ENCODE measurements at places on chromosomes 1 and 21.

DNA sequence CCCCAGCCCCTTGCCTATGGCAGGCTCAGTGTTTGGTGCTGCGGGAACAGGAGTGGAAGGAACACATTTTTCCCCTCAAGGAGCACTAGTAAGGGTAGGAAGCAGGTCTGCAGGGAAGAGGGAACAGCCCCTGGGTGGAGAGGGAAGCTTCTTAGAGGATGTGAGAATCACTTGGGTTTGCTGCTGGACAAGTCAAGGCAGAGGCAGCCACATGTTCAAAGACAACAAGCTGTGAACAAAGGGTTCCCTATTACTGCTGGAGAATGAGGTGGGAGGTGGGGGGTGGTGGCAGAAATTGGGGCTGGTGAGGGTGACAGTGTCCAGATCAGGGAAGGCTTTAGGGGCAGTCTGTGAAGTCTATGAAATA is 24.8 kb upstream of the CITED4 start:
- DNase-seq = no peak

DNA sequence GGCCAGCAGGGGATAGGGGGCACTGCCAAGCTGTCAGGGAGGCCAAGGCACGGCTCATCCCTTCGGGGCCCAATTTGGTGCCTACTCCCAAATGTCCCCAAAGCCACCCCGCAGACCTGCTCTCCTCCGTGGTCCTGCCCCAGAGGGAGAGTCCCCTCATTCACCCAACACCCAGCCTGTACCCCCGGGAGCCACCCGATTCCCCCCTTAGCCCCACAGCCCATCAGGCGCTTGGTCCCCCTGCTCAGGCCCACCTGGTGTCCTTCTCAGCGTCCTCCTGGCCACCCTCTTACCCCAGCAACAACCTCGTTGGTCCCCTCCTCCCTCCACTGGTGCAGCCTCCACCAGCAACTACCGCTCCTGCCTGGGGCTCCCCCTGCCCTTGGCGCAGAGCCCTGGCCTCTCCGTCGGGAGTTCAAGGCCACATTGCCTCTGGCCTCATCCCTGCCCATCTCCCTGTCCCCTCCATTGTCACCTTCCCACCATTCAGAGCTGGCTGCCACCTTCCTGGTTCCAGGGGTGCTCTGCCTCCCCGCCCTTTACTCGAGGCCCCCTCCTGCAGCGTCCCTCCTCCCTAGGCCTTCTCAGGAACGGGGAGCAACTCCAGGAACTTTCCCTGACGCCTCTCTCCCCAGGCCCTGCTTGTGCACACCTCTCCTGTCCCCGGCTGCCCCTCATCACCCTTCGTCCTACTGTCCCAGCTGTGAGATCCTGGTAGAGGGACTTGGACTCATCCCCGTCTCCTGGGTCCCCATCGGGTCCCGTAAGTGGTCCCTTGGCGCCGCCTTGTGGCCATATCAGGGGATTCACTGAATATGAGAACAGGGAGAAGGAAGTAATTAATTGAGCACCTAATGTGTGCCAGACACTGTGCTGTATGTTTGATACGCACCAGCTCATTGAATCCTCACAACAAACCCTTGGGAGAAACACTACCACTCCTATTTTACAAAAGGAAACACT is 73.9 kb downstream of the RAP1GAP start:
- DNase-seq = no peak

DNA sequence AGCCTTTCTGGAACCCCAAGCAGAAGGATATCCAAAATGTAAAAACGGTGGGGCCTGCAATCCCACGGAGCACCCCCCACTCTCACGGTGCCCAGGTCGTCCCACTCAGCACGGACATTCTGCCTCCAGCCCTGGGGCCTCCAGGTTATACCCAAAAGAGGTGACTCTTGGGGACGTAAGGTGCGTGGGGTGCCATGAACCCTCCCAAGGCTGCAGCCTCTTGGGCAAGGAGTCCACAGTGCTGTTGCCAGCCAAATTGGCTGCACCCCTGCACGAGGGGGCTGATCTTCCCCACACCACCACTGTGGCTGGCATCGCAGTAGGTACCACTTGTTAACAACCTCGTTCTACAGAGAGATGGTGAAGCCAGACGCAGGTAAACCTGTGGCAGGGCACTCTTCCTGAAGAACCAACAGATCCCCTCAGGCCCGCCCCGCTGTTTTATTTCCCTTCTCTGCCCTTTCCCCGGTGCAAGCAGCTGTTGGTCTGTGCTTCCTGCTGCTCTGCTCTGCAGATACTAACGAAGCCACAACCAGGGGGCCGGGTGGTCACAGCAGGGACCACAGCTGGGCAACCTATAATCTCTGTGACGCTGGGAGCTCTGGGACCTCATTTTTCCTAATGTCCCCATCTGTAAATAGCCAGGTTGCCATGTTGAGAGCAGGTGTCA is 8.7 kb downstream of the TFF3 start:
- no peak for DNase-seq

DNA sequence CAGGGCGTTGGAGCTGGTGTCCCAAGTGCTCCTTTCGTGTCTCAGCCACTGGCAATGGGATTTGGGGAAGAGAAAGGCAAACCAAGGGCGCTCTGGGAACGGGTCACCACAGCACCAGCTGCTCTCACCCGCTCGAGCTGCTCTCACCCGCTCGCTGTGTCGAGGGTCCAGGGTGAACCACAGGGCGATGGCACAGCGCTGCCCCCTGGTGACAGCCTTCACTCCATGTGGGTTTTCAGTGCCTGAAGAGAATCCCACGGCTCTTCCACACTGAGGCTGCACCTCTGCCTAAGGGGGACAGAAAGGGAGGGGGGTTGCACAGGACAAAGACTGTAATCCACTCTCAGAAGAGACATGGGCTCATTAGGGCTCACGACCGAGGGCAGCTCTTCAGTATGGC is 7.1 kb upstream of the CLDN19 start:
- peak; percentile 27 for DNase-seq

- no peak for DNase-seq
These were observed 1.9 kb downstream of the PLA2G2F start for GRCh38 chr1:20141001-20141400.

GRCh38 chr1:220994671-220995070 is 115.4 kb downstream of the HLX start:
- no peak for DNase-seq

- no peak for DNase-seq
These were observed 400.7 kb upstream of the DAB1 start for GRCh38 chr1:57824535-57824934.

DNA sequence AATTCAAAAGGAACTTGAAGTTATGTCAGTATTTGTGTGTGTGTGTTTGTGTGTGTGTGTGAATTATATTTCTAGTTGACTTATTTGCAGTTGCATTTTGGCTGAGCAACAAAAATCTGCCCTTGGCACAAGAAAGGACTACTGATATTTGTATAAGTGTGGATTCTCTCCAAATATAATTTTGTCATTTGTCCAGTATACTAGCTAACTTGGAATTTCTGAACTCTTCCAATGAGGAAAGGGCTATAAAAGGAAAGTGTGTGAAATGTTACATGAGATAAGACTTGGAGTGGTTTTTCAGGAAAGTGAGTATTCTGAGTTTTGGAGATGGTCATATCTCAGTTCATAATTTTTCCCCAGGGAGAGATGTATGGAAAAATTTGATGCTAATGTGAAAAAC is 1384.1 kb upstream of the B3GALT2 start:
- DNase-seq = no peak

GRCh38 chr21:46223217-46223616 is 5.4 kb downstream of the LSS start:
- no peak for DNase-seq

DNA sequence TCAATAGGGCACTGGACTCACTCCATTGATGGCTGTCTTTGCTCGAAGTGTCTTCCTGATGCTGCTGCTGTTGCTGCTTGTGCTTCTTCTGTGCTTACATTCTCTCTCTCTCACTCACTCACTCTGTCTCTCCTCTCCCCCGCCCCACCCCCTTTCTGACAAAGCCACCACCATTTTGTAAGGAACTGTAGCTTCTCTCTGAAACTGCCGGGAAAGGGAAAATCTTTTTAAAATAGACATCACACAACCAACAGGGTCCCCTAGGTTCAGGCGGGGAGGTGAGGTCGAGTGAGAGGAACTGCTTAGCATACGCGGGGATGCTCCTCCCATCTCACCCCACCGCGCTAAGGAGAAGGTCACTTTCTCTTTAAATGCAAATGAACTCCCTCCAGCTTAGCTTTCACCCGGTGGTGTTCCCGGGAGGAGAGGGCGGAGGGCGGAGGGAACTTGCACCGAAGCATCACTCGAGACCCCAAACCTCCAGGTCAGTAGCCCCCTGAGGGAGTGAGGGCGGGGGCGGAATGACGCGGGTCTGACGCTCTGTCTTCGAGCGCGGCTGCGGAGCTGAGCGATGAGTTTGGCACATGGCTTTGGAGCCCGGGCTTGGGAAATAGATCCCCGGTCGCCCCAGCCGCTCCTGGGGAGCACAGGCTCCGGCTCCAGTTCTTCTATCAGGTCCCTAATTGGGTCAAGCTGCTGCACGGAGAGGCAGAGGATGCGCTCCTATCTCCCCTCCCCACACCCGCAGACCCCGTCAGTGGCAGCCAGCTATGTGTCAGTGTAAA is at the start of gene CCDC28B:
CCDC28B (plus strand) TSS at position 370 of the 785 bp plus-strand sequence. CDS start 1,341 bp downstream, outside the sequence.
- DNase-seq = peak; percentile 41

DNA sequence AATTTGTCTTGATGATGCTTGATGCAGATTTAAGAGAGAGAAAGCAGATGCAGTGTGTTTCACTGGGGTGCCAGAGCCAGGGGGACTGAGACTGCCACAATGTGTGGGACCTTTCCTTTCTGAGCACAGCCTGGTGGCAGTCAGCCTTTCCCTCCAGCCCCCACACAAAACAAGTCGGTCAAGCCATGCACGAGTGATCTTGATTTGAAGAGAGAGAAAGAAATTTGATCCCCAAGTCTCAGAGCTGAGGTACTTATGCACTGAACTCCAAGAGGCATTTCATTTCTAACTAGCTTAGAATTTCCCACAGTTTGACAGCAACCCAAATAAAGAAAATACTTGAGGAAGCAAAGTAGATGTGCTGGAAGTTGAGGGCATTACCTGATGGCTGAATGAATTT is 193.8 kb downstream of the ST6GALNAC3 start:
- DNase-seq = no peak

DNA sequence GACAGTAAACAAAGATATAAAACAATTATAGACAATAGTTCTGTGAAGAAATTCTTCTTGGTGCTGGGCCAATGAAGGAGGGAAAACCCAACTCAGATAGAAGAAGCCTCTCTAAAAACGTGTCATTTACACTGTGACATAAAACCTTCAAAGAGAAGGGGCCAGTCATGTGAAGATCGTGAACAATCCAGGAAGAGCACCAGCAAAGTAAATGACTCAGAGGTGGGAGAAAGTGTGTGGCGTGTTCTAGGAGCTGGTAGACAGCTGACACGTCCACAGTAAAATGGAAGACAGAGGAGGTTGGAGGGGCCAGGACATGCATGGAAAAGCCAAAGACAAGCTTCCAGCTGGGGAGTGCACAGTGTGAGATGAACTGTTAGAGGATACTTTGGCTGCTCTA is 143.6 kb downstream of the VAV3 start:
- no peak for DNase-seq

DNA sequence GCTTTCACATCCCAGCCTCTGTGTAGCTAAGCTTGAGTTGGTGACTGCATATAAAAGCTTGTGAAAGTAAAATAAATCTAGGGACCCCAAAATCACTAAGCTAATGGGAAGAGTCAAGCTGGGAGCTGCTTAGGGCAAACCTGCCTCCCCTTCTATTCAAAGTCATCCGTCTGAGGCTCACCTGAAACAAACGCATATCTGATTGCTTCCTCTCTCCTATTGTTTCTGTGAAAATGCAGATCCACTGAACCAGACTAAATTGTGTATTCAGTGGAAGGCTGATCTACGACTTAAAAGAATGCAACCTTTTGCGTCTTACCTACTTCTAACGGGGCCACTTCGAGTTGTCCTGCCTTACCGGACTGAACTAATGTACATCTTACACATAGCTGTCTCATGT is 70.3 kb downstream of the LTN1 start:
- DNase-seq = no peak

DNA sequence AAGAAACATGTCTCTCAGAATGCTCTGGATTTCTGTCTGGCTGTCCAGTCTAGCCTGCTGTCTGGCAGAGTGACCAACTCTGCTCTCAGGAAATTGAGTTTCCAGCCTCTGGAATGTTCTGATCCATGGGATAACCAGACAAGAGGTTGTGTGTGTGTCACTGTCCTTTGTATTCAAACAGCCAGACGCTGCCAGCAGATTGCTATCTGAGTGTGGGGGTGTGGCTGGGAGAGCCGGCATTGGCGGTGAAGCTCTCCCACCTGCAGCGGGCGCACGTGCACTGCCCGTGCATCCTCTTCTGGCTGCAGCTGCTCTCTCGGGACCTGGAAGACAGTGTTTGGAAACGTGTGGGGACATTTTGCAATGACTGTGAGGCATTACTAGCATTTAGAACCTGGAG is 26.1 kb downstream of the PKP1 start:
- DNase-seq = no peak

DNA sequence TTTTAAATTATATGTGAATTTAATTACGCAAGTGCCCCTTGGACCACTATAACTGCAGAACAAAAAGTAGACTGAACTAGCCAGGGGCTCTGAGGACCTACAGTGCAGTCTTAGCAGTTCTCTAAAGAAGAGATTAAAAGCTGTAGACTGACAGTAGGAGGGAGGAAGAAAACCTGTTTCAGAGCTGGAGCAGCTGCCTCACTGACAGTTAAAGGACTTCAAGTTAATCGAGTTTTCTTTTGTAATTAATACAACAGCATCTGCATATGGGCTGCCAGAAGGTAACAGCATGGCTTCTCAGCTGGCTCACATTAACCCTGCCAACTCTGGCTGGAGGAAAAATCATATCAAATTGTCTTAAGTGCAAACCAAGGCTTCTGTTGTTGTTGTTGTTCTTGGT is 19.9 kb downstream of the DSTYK start:
- DNase-seq = no peak

- DNase-seq = no peak
These were observed 93.4 kb downstream of the PRDM16 start for GRCh38 chr1:3162322-3162882.

GRCh38 chr1:39387452-39387851 is 104.0 kb upstream of the BMP8A start:
- no peak for DNase-seq

- no peak for DNase-seq
These were observed 67.0 kb downstream of the XCL2 start for GRCh38 chr1:168476588-168477385.

GRCh38 chr1:85756864-85757263 is 48.6 kb upstream of the ZNHIT6 start:
- DNase-seq = no peak

DNA sequence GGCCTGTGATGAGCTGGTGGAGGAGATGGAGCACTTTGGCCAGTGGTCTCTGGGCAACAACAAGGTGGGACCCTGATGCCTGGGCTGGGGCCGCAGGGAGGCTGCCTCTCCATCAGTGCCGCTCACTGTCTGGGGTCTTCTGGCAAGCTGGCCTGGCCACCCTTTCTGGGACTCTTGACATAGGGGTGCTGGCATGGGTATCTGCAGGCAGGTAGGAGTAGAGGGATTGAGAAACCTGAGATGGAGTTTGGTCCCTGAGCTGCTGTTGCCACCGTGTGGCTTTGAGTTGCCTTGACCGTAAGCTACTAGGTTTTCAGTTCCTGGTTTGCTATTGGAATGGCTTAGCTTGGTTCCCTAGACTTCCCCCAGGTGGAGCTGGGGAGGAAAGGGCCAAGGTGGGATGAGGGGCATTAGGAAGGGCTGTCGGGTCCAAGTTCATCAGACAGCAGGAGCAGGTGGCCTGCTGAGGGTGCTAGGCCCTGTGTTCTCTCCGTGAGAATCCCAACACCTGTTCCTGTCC is 13.2 kb upstream of the MFN2 start:
- no peak for DNase-seq
